ENCODE measurements at places on chromosomes 5 and 9.

- no peak for DNase-seq
Observed at GRCh38 chr9:134396258-134396742, 70.0 kb downstream of the RXRA start.

DNA sequence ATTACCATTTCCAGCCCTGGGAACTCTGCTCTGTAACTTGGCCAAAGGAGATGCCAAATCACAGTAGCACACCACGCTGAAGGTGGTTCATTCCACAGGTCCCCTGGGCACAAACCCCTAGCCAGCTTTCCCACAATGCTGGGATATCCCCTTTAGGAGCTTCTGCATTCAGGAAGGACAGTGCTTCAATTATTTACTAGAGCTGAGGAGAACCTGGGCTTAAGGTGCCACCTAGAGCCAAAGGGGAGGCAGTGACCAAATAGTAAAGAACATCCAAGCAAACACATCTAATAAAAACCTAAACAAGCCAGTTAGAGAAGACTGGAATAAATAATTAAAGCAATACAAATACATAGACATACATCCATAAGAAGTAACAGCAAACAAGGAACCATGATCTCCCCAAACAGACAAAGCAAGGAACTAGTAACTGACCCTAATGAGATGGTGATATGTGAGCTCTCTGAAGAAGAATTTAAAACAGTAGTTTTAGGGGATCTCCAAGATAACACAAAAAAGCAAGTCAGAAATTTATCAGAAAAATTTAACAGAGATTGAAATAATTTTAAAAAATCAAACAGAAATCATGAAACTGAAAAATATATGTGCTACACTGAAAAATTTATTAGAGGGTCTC, 14.6 kb downstream of the KIF4B start:
- DNase-seq: no peak

- no peak for DNase-seq
Observed at GRCh38 chr5:172502410-172502809, 48.1 kb upstream of the SH3PXD2B start.

DNA sequence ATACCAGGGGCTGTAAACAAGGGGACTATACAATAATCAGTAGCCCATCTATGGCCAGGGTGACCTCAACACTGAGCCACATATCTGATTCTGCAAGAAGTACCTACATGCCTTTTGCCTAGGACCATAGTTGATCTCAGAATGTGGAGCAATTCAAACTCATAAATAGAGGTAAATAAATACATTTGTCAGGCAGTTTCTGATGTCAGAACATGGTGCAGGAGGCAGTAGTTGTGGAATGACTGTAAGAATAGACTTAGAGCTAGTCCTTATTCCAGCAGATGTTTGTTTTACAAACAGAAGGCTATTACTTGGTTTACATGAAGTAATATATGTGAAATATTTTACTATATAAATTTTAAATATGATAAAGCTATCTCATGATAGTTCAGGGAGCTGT, 330.7 kb upstream of the DAB2 start:
- DNase-seq: no peak

GRCh38 chr5:43661102-43661501, 58.1 kb downstream of the NNT start:
- no peak for DNase-seq

- DNase-seq: no peak
Observed at GRCh38 chr9:111627260-111627963, 3.7 kb upstream of the DNAJC25 start.

DNA sequence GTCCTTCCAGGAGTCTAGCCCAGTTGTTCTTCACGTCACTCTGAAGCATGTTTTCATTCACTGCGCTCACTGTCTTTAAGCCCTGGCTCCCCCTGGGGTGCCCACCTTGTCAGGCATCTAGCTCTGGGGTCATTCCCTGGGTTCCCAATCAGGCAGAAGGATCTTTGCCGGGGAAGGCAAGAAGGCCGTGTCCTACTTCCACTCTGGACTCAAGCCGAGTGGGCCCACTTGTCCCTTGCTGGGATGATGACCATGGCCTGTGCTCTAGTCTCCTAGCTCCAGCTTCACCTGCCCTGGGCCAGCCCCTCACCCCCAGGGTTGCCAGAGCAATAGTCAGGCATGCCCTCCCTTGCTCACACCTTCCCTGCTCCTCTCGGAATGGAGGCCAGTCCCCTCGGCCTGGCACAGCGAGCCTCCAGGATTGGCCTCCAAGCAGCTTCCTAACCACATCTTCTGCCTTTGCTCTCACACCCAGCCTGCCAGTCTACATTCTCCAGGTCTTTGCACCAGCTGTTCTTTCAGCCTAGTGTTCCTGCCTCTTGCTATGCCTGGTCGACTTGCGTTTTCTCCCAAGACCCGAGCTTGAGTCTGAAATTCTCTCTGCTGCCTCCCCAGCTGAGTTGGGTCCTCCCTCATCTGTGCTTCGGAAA, 32.2 kb upstream of the PSD2 start:
- no peak for DNase-seq

- DNase-seq: no peak
Observed at GRCh38 chr5:1227667-1228066, 2.5 kb downstream of the SLC6A18 start.

- no peak for DNase-seq
Observed at GRCh38 chr5:143573568-143574170, 170.2 kb upstream of the NR3C1 start.

All from AG04450 (cell line).